ENCODE measurements at places on chromosomes 13 and 19.

DNA sequence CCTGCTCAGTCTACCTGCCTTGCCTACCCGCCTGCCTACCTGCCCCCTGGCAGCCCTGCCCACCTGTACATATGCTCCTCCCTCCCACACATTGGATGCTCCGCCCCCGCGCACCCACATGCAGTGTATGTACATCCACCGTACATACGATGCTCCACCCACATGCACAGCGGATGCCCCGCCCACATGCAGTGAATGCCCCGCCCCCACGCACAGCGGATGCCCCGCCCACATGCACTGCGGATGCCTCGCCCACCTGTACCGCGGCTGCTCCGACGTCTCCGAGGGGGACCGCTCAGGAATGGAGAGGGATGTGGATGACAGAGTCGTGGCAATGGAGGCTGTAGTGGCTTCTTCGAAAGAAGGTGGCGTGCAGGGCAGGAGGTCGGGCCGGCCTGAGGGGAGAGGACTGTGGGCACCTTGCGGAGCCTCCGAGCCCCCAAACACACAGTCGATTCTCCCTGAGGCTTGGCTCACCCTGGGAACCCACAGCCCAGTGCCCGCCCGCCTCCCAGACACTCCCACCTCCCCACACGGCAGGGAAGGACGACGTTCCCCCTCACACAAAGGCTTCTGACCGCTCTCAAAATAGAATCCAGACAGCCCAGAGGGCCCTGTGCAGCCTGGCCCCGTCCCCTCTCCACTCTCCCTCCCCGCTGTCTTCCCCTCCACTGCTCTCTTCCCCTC, 16.5 kb upstream of the CACTIN start:
- DNase-seq, result no peak

GRCh38 chr19:5269926-5270325, 70.7 kb downstream of the PTPRS start:
- DNase-seq, result no peak

DNA sequence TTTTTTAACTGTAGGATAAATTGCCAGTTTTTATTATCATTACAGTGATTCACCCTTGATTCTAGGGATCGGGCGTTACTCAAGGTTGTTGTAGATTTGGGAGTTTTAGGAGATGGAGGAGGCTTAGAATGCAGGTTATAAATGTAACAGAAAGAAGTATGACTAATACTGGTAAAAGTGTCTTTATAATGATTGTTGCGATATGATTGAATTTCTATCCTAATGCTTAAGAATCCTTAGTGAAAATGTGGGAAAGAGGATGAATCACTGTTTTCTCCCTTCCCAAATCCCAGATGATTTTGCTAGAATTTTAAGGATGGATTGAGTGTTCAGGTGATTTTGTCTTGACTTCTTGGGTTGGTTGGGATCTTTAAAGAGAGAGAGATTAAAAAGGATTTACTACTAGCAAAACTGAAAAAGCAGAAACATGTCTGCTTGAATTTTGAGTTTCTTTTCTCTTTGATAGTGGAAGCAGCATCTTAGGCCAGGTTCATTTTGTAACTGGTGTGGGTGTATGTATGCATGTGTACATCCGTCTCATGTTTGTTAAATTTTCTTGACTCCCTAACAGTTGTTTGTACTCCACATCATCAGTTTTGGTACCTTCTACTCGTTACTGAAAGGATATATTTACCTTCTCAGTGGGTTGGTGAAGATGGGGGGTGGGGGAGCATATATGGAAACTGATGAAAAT, 25.9 kb downstream of the ARHGAP35 start:
- DNase-seq, result no peak

GRCh38 chr13:82878536-82878935, 1003.7 kb downstream of the SLITRK1 start:
- DNase-seq, result no peak

- no peak for DNase-seq
Observed at GRCh38 chr19:18397242-18398202, at the start of gene LRRC25. Gene LRRC25, minus strand, starts transcription at chr19:18397622. Its CDS starts 659 bp downstream, at chr19:18396963.

DNA sequence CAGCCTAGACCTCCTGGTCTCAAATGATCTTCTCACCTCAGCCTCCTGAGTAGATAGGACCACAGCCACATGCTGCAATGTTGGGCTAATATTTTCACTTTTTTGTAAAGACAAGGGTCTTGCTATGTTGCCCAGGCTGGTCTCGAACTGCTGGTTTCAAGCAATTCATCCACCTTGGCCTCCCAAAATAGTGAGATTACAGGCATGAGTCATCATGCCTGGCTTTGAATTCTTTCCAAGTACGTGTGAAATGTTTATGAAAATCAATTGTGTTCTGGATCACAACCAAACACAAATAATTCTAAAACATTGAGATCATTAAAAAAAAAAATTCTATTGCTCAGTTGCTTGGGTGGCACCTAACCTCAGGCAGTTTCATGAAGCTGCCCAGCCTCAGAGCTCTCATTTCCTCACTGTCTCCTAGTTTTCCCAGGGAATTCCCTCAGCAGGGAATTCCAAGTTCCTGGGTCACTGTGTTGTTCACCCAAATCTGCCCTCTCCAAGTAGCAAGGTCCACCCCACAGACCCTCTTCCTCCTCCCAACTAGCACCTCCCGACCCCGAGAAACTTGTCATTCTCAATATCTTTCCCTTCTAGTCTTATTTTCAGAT, 44.8 kb downstream of the ING1 start:
- DNase-seq, result no peak

GRCh38 chr19:35459414-35460082, 11.5 kb downstream of the FFAR2 start:
- DNase-seq, result no peak

GRCh38 chr19:881385-882071, 11.5 kb downstream of the MED16 start:
- DNase-seq, result no peak

DNA sequence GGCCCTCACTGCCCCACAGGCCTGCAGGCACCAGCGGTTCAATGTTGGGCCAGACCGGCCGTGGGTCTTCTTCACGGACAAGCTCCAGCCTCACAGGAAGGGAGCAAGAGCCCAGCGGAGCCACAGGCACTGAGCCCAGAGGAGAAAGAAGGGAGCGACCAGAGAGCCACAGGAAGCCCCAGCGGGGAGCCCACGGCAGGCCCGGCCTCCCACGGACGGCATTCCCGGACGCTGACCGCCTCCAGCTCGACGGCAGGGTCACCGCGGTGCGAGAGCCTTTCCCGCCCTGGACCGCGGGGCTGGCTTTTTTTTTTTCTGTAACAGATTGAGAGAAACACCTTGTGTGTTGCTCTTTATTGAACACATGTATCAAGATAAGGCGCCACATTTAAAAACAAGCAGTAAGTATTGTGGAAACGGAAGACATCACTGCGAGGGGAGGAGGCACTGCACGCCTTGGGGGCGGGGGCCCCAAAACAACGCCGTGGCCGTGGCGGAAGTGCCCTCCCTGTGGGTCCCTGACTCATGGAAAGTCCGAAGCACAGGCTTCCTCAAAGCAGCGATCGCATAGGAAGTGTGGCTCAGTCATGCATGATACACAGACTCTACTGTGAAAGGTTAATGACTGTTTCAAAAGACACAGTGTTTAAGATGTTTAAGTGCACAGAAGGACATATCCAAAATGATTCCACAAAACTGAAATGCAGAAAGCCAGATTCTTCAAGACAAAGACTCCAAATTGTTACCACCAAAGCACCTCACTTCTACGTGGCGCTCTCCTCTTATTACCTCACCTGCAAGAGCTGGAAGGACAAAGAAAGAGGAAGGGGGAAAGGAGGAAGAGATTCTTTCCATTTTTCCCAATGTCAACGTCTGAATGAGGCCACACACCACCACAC, 3.5 kb downstream of the RASA3 start:
- DNase-seq, result peak; percentile 51

DNA sequence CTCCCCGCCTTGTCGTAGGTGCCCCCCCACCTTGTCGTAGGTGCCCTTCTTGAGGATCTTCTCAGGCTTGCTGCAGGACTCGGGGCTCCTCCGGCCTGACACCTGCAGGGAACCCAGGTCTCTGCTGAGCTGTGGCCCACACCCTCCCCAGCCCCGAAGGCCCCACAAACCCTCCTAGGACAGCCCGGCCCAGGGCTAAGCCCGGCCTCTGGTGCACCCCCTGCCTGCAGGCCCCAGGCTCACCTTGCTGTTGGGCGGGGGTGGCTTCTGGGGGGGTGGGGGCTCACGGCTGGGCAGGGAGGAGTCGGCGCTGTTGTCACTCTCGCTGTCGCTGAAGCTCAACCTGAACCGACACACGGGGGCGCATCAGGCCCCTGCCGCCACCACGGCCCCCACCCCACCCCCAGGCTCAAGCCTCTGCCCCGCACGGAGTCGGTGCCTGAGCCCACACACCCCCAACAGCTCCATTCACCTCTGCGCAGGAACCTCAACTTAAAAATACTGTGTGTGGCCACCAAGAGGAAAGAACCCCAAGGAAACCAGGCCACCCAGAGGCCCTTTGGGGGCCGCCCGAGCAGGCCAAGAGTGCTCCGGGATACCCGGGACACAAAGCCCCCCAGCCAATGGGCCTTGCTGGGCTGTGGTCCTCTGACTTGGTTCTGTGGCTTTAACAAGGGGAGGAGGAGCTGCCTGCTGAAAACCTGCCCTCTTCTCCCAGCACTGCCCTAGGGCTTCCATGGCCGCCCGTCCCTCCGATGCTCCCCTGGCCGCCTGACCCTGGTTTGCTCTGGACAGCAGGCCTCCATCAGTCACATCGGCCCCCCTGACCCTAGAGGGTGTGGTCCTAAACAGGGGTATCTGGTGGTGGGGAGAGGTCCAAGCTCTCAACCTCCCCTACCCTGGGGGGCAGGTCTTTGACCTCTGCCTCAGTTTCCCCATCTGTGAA, 65.8 kb downstream of the MLLT1 start:
- DNase-seq, result no peak

- DNase-seq, result no peak
Observed at GRCh38 chr13:106449096-106449495, 86.4 kb downstream of the EFNB2 start.

GRCh38 chr19:6979399-6979798, 41.8 kb downstream of the MBD3L2B start:
- no peak for DNase-seq

GRCh38 chr13:26810095-26810494, 49.5 kb upstream of the GPR12 start:
- no peak for DNase-seq

GRCh38 chr19:1848399-1849131, at the start of gene REXO1:
Gene REXO1, minus strand, starts transcription at chr19:1848483. Its CDS starts 125 bp downstream, at chr19:1848358.
- peak; percentile 99 for DNase-seq

GRCh38 chr19:57436417-57436816, 1.3 kb downstream of the ZNF749 start:
- DNase-seq, result no peak

GRCh38 chr19:5186293-5187050, 154.1 kb downstream of the PTPRS start:
- DNase-seq, result no peak

DNA sequence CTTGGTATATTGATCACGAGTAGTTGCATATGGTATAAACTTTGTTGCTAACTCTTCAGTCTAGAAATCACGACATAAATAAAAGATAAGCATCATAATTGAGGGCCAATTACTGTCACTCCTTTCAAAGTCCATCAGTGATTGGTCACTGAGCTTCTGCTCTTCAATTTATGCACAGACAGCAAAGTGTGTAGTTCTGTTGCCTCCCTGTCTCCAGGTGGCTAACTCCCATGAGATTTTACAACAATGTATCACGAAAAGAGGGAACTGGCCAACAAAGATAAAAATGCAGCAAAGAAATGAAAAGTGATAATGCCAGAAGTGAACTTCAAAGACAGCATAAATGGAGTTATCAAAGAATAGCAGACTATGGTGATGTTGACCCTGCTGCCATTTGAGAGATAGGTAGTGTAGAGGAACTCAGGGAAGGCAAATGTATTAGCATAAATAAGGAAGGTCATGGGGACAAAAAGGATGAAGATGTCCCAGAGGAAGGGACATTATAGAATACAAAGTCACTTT, 12.7 kb upstream of the TNFSF14 start:
- no peak for DNase-seq

DNA sequence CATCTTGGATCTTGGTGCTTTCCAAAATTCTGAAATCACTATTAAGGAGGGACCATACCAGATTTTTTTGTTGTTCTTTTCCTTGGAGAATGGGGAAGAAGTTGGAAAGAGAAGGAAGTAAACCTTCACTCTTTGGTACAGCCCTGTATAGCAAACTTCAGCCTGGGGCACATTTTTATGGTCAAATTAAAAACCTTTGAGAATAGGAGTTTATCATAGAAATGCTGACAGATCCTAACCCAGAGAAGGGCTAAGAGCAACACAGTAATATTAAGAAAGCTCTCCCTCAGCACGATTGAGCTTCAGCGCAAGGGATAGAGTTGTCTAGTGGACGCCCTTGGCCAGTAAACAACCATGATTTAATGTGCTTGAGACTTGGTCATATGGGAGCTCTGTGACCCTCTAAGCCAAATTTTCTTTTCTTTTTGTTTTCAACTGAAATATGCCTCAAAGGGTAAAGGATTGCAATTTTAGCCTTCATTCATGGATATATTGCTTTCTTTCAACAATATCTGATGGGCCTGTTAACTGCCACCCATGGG, 294.3 kb upstream of the MAB21L1 start:
- no peak for DNase-seq

- no peak for DNase-seq
Observed at GRCh38 chr13:51041126-51041525, 69.9 kb downstream of the C13orf42 start.

DNA sequence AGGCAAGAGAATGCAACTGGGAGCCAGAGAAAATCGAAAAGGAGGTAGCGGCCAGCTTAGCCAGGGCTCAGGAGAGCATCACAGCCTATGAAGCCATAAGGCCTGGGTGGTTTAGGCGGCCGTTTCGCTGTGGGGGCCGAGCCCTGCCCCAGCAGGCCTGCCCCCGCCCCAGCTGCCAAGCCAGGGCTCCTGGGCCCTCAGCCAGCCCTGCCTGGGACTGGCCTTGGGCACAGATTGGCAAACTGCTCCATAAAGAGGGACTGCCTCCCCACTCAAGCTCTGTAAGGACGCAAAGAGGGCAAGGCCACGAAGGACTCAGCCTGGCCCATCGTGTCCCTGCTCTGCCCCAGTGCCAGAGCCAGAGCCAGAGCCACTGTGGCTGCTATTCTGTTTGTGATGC, 10.2 kb downstream of the ZNF653 start:
- DNase-seq, result no peak

DNA sequence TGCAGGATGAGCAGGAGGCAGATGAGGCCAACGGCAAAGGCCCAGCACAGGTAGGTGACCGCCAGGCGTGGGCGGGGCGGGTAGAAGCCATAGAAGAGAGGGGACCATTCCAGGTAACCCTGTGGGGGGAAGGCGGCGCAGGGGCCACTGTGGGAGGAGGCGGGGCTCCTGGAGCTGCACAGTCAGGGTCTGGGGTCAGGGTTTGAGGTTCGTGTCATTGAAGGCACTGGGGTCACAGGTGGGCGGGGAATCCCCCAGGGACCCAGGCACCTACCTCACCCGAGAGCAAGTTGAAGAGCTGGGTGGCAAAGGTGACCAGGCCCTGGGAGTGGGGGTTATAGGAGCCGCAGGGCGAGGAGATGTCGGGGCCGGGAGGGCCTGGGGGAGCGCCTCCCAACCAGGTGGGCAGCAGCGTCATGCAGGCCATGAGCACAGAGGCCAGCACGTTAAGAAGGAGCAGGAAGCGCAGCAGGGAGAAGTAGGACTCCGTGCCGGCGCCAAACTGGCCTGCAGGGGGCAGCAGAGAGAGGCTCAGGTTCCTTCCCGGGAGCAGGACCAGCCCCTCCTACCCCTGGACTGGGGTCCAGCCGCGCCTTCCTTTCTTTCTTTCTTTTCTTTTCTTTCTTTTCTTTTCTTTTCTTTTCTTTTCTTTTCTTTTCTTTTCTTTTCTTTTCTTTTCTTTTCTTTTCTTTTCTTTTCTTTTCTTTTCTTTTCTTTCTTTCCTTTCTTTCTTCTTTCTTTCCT, 4.6 kb downstream of the TMC4 start:
- peak; percentile 93 for DNase-seq

GRCh38 chr19:33860312-33861090, 63.8 kb downstream of the KCTD15 start:
- DNase-seq, result no peak

Measured in central memory CD8-positive, alpha-beta T cell (primary cell).